ENCODE measurements at places on chromosomes 1 and 21.
A peak's percentile ranks its signal among the peaks of the same experiment; 100 is the strongest.

DNA sequence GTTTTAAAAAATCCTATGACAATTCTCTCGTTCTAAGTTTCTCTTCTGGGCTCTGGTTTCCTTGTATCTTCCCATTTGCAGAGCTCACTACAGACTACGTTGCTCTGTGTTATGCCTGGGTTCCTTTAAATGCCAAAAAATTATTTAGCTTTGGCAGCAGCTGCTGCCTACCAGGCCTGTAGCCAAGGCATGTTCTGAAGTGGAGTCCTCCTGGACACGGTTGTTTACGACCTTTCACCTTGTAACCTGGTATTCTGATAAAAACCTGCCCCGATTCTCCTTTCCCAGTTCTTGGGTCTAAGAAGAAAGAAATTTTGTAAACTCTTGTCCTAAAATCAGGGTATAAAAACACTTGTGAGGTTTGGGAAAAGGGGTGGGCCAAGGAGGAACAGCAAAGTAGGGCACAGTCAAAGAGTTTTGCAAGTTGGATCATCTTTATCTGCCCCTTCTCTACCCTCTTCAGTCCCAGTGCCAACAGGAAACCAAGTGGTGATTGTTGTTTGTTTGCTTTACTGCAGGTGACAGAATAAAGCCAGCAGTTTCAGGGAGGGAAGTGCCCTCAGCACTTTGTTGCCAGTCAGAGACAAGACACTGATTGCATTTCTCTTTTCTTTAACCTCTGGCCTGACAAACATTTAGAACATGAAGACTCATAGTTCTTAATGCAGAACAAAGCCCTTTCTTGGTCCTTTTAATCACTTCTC lies 3.1 kb upstream of the TXNIP start:
- DNase-seq, result no peak

- DNase-seq, result no peak
Observed at GRCh38 chr21:46368533-46369285, 44.8 kb downstream of the PCNT start.

GRCh38 chr1:224317383-224318045 lies 12.5 kb downstream of the NVL start:
- DNase-seq, result no peak

DNA sequence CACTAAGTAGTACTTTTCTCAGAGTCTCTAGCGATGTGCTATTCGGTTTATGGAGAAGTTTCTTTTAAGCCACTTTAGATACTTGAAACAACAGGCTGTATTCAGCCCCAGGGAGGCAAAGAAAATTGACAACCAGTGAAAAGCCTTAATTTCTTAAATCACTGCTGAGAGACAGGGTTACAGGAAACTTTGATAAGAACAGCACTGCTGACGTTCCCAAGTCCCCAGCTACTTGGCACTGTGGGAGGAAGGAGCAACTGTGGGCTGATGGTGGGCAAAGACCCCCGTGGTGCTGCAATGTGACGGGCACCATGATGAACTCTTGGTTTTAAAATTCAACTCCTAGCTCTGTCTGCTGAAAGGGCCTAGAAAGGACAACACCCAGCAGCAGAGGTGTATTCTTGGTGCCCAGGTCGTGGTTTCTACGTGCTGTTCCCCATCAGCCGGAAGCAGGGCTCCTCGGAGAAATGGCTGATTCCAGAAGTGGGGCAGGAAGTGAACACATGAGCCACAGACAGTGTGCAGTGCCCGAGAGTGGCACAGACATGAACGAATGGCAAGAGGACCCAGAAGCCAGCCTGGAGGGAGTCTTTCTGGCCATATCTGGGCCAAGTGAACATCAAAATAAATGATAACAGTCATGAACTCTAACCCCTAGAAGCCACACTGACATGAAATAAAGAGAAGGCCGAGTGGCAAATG lies 5.3 kb downstream of the PTTG1IP start:
- DNase-seq, result no peak

GRCh38 chr21:35349376-35350080 lies 300.4 kb upstream of the RUNX1 start:
- DNase-seq, result no peak

- DNase-seq, result no peak
Observed at GRCh38 chr1:248750496-248750895, 5.1 kb downstream of the LYPD8 start.

DNA sequence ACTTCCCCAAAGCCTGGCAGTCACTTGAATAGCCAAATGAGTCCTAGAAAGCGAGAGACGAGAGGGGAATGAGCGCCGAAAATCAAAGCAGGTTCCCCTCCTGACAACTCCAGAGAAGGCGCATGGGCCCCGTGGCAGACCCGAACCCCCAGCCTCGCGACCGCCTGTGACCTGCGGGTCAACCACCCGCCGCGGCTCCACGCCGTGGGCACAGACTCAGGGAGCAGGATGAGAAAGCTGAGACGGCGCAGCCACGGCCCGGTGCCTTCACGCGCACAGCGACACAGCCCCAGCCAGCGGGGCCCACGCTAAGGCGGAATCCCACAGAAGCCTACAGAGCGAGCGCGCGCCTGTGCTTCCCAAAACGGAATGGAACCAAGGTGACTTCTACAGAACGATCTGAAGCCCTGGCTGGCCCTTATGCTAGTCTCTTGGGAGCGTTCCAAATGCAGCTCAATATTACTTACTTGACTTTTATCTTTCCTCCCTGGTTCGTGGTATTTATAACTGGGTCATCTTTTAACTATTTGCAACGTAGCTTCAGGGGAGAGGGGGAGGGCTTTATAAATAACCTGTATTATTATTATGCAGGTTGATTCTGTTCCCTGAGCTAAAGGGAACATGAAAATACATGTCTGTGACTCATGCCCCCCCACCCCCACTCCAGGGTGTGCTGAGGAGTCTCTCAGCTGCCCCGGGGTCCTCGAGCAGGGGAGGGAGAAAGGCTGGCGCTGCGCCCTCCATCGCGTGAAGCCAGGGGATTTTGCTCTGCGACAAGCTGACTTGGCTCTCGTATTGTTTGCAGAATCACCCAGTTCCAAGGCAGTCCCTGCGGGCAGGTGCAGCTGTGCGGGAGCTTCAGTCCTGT lies 1.7 kb downstream of the TSPEAR start:
- no peak for DNase-seq

DNA sequence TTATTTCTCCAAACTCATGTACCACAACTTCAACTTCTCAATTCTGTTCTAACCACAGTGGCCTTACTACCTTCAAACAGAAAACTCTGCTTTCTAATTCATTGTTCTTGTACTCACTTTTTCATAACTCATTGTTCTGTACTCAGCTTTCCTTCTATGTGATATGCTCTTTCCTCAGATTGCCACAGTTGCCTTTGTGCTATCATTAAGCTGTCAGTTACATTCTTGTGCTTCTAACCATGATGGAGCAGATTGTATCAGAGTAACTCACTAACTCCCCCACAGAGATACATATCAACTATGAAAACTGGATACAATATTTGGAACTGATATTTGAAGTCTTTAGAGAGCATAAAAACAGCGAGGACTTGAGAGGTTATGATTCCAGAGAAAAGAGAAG lies 1213.7 kb downstream of the KCNT2 start:
- no peak for DNase-seq

DNA sequence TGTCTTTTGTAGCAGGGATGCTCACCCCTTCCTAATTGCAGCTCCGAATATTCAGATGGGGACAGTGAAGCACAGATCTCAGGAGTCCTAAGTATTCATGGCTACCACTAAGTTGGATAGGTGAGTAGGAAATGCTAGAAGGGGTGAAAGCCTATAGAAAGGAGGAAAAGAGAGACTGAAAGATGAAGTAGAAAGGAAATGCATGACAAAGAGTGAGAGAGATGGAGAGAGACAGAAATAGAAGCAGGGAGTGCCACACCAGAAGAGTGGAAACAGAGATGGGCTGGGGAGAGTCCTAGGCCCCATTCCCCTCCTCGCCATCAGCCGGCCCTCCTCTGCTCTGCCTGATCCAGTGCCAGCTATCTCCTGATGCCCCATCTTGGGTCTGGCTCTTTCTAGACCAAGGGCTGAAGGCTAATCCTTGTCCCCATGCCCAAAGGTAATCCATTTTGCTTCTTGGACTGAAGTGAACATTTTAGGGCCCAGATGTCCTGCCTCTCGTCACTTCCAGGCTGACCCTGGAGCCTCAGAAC lies 2.0 kb downstream of the PEA15 start:
- DNase-seq, result no peak

DNA sequence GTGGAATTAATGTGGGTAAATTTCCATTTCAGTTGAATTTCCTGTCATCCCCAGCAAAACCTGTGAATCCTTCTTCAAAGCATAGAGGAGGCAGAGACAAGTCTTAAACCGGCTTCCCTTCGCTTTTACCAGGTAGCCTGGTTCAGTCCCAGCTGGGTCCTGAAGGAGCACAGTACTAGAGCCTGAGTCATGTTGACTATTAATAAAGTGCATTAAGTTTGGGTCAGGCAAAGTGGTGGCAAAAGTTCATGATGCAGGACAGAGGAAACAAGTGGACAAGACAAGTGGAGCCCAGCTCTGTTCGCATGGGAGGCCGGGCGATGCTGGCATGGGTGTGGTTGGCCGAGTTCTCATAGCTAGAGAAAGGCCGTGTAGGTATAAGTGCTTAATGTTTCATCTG lies 150.4 kb downstream of the DYRK1A start:
- no peak for DNase-seq

- no peak for DNase-seq
Observed at GRCh38 chr1:45551684-45552083, 1.1 kb downstream of the AKR1A1 start.

DNA sequence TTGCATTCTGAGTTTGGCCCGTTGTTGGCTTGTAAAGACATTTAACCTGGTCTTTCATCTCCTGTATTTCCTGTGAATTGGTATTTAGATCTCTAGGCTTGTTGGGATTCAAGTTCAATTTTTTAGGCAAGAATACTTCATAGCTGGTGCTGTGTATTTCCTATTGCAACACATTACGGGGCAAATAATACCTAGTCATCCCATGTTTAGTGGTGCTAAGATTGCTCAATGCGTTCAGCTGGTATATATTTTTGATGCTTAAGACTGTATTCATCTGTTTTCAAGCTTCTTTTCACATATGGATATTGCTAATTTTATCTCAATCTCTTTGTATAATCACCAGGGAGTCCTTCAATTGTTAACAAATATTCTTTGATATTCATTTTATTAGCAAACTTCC lies 87.5 kb upstream of the ZBTB18 start:
- DNase-seq, result no peak

- DNase-seq, result no peak
Observed at GRCh38 chr1:238191170-238191569, 300.4 kb upstream of the ZP4 start.

DNA sequence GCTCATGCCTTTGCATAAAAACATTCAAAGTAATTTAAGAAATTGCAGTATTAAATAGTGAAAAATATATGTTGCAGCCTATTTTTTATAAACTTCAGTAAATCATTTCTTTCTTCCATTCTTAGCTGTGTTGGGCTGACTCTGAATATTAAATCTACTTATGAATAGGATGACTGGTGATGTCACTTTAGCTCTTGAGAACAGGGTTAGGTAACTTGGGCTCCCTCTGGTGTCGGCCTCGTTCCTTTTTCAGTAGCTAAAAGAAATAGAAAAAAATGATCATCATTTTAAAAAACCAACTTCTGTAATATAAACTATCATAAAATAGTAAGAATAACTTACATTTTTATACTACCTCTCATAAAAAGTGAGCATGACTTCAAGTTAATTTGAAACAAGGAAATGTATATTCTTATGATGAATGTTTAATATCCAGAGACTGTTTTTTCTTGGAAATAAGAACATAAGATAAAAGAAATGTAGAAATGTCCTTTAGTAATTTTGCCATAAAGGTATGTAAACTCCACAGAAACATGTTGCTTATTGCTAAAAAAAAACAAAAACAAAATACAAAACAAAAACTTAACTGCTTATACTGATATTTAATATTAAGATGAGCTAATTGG lies 26.8 kb upstream of the NCAM2 start:
- DNase-seq, result no peak

DNA sequence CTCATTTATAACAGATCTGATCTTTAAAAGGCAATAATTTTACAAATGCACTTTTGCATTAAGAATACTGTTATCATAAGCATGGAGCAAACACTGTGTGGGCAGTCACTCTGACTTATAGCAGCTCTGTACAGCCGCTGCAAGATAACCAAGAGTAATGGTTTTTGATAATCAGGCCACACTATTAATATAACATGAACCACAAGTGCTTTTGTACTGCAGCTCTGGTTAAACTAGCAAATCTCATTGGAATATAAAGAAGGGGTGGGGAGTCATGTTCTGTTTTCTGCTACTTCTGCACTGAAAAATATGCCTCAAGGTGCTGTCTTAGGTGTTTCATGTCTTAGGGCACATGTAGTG lies 357.4 kb downstream of the LMO4 start:
- DNase-seq, result no peak

GRCh38 chr1:244102468-244102867 lies 51.4 kb downstream of the ZBTB18 start:
- no peak for DNase-seq

GRCh38 chr1:117754061-117754969 lies 148.5 kb downstream of the TENT5C start:
- DNase-seq, result peak; percentile 15

DNA sequence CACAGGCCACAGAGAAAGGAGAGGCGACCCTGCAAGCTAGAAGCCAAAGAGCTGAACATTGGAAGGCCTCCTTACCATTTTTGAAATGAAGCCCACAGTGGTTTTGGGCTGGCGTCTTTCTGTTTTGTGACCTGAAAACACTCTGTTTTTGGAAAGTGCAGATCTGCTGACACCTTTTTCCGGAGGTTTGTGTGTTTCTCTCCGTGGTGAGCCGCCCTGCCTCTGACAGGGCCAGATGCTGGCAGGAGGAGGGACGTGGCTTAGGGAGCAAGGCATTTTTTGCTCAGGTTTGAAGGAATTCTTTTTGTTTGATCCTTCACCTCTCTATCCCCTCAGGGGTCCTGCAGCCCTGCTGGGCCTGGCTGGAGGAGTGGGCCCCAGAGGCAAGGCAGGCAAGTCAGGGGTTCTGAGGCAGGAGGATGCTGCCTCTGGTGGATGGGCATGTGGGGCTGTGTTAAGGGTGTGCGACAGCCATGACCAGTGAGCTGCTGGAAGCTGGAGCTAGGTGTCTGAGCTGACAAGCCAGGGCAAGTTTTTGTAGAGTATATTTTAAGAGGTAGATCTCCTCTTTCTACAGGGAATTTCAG lies 133.8 kb downstream of the CAMTA1 start:
- no peak for DNase-seq

GRCh38 chr1:160082487-160082886 lies 1.1 kb downstream of the KCNJ9 start:
- no peak for DNase-seq

DNA sequence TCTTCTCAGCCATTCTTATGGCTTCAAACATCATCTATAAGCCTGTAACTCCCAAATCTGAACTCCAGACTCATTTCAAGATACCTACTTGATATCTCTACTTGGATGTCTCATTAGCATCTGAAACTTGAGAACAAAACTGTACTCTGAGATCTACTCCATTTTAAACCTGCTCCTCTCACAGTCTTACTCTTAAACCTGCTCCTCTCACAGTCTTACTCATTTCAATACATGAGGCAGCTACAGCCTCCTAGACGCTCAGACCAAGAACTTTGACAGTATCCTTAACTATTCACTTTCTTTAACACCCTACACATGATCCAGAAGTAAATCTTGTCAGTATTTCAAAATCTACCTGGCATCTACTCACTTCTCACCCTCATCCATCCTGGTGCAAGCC lies 54.3 kb downstream of the NBPF6 start:
- DNase-seq, result no peak

- no peak for DNase-seq
Observed at GRCh38 chr21:35342440-35342839, 293.3 kb upstream of the RUNX1 start.
